ENCODE measurements at places on chromosomes 1 and 21.

- DNase-seq: no peak
Observed at GRCh38 chr1:19169642-19170041, 40.4 kb downstream of the UBR4 start.

DNA sequence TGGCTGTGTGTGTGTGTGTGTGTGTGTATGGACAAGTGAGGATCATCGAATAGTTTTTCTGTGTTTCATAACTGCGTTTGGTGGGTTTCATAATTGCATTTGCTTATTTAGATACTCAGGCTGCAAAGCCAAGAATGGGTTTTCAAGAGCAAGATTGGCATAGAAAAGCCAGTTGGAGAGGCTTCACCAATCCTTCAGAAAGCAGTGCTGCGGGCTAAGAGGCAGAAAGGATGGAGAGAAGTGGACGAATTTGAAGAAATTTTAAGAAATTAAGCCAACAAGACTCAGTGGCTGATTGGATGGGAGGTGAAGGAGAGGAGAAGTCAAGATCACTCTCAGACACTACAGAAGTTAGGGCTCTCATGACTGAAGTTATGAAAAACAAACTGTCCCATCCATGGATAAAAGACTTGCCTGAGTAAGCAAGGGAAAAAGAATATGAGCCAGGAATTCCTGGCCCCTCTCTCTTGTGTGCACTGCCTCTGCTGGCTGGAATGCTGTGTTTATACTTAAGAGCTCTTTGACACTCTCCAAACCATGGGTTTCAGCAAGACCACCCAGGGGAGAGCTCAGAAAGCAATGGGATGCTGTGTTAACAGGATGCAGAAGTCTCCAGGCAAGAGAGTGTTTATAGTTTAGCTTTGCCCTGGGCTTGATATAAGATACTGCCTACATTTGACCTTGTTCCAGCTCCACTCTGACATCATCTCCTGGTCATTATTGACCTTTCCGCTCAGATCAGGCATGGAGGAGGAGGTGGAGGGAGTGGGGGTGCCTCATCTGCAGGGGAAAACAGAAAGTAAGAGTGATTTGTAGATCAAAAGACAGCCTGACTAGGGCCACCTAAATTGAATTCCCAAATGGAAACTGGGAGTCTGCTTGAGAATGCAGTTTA, 232.0 kb upstream of the PLXNA2 start:
- no peak for DNase-seq

DNA sequence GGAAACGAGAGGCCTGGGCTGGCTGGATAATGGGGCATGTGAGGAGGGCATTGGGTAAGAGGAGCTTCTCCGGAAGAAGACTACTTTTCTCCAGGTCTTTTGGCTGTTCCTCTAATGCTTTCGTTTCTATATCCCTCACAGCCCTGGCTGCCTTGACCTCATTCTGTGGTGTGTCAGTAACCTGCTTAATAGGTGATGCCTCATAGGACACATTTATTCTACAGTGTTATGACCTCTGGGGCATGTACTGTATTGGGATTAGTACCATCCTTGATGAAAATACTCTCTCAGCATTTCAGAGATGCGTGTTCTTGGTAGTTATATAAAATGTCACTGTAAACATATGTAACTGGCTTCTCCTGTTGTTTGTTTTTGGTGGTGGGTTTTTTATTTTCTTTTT, 40.1 kb downstream of the PGM1 start:
- DNase-seq: no peak

DNA sequence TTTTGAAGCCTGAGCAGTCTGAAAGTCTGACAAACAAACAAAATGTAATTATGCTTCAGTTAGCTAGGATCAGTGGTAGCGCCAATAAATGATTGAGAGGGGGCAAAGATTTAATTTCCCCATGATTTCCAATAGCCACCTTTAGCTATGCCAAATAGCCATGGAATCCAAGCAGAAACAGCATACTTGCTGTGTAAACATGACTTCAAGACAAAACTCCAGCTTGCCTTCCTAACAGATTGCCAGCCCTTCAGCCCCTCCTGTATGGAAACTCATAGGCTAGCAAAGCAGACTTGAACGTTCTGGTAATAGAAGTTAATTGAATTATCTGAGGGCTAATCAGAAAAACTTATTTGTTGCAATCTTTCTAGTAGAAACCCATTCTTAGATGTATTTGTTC, 25.6 kb upstream of the SLC30A1 start:
- no peak for DNase-seq

GRCh38 chr1:109640285-109640865, 15.5 kb upstream of the GSTM4 start:
- peak; percentile 95 for DNase-seq

DNA sequence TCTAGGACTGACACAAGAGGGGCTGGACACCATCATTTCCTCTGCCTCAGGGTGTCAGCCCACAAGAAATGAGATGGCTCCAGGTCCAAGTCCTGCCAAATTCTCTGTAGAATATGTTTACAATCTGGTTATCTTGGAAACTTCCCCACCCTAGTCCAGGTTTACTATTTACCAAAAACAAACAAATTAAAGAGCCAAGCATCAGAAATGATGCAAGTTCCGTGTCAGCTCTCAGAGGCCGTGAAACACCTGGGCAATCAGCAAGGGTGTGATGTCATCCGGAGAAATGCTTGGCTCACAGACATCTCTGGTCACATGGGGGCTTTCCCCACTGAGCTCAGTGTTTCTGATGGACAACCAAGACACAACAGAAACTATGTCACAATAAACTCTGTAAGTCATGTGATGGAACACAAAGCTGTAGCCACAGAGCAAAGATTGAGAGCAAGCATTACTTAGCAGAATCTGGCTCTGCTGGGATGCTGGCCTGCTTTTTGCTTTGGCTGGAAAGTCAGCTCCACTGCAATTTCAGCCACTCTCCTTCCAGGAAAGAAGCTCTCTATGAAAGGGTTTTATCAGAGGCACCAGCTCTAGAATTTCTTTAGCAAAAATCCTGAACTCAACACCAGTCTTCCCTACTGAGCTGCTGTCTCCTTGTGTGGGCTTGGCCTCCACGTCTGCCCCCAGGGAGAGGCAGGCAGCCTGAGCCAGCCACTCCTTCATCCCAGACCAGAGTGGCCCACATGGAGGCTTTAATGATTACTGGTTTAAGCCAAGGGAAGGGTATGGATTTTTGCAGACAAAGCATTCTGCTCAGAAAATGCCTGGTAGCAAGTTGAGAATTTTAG, 55.9 kb downstream of the NENF start:
- DNase-seq: peak; percentile 51

DNA sequence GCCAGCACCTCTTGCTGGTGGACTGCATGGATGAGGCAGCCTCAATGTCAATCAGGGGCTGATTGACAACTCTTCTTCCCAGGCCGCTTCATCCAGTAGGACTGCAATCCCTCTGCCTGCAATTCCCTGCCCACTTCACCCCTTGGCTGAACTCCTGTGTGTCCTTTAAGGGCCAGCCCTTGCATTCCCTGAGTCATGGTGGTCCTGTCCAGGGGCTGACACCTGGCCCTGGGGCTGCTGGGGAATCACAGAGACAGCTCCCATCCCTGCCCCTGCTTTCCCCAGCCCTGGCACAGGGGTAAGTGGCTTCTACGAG, 4.6 kb upstream of the EPS8L3 start:
- DNase-seq: no peak

GRCh38 chr1:218165701-218166114, 119.4 kb upstream of the RRP15 start:
- no peak for DNase-seq

DNA sequence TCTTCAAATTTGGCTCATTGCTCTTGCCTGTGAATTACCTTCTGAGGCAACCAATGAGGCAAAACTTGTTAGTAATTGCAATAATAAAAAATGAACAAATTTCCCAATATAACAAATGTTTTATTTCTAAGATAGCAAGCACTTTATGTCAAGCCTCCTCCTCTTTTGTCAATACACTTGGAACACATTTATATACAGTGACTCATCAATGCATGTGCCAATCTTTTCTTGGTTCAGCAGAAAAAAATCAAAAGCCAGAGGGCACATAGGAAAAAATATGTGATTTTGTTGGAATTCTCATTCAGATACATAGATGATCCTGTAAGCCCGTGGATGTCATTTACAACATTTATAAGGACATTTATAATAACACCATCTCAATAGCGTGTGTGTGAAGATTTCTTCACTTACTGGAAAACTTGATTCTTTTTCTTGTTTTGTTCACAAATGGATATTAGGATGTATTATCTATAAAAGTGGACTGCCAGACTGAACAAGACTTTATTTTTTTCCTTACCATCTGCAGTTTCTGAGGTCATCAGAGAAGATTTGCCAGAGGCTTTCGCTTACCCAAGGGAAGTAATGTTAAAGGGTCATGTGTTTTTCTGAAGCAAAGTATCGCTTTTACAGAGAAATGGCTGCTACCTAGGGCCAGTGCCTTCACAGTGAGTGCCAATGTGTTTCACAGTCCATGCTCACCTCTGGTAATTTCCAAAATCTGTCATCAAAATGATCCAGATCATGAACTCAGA, 645.7 kb upstream of the PTBP2 start:
- DNase-seq: no peak

DNA sequence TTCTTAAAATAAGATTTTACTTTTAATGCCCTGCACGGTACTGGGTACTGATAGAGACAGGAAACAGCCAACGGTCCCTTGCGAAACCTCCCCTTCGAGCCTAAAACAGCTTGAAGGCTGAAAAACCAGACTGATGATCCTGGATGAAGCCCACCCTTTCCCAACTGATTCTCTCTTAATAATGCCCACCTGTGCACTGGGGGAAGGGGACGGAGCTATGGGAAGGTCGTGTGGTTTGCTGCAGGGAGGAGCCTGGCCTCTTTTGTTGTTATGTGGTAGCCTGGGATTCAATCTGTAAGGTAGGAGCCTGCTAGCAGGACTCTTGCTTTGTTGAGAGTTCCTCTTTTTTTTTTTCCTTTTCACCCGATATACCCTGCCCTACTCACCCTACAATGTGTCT, 25.6 kb downstream of the SAMSN1 start:
- no peak for DNase-seq

DNA sequence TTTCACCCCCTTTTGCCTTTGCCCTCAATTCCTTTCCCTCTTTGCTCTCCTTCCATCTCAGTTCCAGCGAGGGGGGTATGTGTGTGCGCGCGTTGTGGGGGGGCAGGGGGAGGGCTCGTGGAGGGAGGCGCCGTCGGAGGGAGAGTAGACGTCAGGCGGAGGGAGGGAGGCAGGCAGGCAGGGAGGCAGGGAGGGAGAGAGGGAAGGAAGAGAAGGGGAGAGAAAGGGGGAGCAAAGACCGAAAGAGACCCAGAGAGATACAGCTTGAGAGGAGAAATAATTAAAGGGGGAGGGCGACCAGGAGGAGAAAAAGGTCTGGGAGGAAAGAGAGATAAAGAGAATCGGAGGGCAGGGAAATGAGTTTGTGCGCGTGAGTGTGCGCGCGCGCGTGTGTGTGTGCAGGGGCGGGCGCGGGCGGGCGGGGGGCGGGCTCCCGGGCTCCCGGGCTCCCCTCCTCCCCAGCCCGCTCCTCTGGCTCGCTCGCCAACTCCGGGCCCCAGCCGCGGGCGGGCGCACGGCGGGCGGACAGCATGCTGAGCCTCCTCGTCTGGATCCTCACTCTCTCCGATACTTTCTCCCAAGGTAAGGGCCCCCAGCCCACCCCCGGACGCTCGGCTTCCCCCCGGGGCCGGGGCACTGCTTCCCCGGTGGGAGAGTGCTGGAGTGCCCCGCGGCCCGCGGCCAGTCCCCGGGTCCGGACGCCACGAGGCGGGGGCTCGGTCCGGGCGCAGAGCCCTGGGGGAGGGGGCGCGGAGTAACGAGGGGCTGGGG, at the start of gene KIRREL1:
Gene KIRREL1, plus strand, starts transcription at position 499 of the 771 bp plus-strand sequence. Its CDS starts 32 bp downstream, at position 531.
- no peak for DNase-seq

DNA sequence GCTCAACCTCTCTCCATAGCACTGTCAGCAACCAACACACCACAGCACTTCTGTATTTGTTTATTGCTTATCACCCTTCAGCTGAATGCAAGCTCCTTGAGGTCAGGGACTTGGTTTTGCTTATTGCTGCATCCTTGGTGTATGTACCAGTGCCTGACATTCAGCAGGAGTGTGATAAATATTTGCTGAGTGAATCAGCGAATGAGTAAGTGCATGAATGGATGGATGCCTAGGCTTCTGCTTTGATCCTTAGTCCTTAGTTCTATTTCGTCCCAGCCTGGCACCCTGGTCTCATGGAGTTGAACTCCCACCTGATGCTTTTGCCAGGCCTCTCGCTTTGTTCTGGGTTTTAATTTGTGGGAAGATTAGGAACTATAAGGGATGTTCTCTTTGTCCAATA, 88.2 kb downstream of the ZSCAN20 start:
- no peak for DNase-seq

- no peak for DNase-seq
Observed at GRCh38 chr21:34612557-34612956, 2.4 kb downstream of the RCAN1 start.

- DNase-seq: peak; percentile 52
Observed at GRCh38 chr1:51236531-51237350, 668 bp downstream of the RNF11 start.

- DNase-seq: no peak
Observed at GRCh38 chr1:14442669-14443068, 155.8 kb upstream of the KAZN start.

DNA sequence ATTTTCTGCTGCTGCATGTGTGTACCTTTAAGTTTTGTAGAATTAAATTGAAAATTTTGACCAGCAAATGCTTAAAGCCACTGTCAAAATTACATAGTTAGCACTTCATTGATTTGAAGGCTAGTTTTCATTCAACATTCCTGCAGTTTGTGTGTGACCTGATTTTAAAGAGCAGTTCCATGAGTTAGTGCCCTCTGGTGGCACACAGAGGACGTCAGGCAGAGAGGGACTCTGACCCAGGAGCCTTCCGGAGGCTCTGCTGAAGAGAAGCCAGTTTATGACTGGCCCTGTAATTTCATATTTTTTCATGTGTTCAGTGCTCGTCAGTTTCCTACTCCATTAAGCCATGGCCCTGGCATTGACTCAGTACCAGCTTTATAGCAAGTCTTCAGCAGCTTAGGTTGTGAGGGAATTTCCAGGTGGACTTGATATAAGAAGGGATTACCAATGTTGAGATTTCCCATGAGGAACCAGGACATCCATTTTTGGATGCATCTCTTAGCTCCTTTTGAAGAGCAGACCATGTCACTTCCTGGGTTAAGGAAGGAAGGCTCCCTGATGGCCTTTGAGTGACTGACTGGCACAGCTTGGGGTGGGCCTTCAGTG, 104.7 kb downstream of the CAMTA1 start:
- peak; percentile 53 for DNase-seq

DNA sequence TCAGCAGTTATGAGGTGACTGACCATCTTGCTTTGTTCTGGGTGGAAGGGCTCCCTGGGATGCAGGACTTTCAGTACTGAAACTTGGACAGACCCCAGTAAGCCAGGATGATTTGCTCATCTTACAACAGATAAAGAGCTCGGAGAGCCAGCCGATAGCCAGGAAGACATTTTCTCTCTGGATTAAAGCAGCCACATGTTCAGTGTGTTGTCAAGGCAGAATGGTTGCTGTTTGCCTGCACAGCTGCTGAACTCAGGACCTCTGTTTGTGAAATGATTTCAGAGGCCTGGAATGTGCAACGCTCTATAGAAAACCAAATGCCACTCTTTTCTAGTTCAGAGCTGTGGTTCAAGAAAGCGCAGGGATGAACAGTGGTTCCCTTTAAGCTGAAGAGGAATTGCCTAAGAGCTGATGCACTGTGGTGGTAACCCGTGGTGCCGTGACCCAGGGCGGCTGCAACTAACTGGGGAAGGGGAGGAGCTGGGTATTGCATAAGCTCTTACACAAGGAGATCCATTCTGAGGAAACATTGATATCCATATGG, 40.7 kb downstream of the CASQ2 start:
- DNase-seq: no peak

- DNase-seq: peak; percentile 18
Observed at GRCh38 chr1:93591676-93592550, 89.7 kb downstream of the BCAR3 start.

All from activated CD4-positive, alpha-beta T cell treated with anti-CD3 and anti-CD28 coated beads for 48 hours (primary cell).